Stimulated activated CD8-positive, alpha-beta memory T cell treated with anti-CD3 and anti-CD28 coated beads, Interleukin-15, amount 100 ng/mL, for 48 hours (primary cell): ENCODE measurements at places on chromosomes 12 and 14.

DNA sequence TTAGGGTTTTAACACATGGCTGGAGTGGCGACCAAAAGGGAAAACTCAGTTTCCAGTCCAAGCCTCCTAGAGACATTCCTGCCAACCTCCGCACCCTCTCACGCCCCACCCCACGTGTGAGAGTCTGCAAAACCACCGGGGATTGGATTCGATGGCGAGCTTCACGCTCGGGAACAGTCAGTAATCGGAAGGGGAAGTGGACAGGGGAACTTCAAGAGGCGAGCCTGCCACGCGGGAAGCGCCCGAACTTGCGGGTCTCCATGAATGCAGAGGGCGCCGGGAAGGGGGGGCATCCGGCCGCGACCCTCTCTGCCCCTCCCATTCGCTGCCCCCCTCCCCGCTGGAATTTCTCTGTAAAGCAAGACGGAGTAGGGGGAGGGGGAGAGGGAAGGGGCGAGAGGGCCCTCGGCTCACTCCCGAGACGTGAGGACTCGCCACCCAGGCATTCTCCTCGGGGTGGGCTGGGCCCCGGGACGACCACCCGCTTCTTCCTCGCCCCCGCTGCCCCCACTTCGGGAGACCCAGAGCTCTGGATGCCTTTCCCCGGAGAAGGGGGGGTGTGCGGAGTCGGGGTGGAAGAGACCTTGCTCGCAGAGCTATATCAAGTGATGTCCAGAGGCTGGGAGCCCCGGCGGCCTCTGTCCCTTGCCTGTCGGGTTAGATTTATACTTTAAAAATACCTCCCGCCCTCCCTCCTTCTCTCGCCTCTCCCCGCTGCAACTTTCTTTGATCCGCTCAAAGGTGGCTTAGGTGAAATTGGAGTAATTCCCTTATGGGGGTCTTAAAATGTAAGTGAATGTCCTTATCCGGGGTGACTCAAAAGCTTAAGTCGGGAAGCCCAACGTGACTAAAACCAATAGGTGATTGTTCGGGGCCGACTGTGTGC, 2.5 kb upstream of the CCND2 start:
- DNase-seq = no peak

GRCh38 chr12:28083840-28084678, 106.2 kb upstream of the CCDC91 start:
- DNase-seq = no peak

DNA sequence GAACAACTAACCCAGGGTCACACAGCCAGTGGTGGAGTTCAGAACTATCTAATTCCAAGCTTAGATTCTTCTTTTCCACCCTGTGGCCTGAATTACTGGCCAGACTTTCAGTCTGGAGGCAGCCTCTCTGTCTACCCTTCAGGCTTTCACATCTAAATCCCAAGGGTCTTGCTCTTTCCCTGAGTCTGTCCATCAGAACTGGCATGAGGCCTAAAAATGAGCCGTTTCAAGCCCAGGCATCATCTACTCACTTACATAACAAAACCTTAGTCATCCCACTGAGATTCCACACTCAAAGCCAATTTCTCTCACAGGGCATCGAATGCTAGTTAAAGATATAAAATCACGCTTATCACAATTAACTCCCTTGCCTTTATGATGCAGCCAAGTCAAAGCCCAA, 1.3 kb upstream of the PTGDR start:
- DNase-seq = no peak

DNA sequence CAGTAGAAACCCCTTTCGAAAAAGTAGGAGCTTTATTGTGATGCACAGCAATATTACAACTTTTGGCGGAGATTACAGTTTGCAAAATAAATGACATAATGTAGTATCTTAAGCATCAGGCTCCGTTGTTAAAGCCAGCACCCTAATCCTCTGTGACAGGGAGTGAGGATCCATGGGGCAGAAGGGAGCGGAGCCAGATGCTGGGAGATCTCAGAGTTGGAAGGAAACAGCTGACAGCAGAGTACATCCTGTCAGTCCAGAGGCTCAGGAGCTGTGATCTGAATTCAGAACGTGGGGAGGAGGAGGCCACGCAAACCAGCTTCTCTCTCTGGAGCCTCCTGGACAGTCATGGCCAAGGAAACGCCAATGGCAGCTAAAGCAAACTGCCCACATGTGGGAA, 55.7 kb downstream of the TMTC1 start:
- DNase-seq = no peak

GRCh38 chr14:51058382-51058781, 36.5 kb downstream of the TRIM9 start:
- DNase-seq = no peak

DNA sequence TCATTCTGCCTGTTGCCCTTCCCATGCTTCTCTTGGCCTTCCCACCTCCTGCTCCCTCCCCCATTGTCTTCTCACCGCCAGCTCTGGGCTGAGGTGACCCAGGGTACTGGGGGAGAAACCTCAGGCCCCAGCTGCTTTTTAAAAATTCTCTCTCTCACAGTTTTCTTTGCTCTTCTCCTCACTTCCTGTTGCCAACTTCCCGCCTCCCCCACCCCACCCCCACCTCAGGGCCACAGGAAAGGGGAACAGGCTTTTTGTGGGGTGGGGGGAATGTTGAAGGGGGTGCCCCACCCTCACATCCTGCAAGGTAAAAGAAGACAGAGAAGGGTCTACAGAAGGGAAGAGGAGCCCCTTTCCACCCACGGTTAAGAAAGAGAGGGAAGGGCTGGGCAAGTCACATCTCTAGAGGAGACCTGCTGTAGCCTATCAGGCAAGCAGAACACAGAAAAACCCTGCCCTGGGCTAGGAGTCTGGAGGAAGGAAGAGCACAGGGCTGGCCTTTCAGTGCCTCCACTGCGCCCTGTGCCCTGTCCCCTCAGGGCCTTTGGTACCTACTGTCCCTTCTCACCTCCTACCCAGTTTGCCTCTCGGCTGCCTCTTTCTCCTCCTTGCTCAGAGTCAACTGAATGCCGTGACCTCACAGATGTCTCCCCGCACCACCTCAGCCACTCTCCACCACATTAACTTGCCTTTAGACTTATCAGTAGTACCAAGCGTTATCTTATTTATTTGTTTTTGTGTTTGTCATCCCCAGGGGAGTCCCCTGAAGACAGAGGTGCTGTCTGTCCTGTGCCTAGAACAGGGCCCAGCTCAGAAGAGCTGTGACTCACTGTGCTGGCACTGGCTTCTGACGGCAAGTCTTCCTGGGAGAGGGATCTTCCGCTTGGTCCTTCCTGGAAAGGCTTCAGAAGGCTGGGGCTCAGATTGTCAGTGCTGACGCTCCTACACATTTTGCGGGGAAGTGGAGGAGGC, 1.7 kb downstream of the ARHGAP9 start:
- no peak for DNase-seq

GRCh38 chr12:113463746-113464451, 7.8 kb downstream of the LHX5 start:
- DNase-seq = no peak

- DNase-seq = no peak
Measured at GRCh38 chr12:63843254-63843720, 1.2 kb upstream of the SRGAP1 start.

DNA sequence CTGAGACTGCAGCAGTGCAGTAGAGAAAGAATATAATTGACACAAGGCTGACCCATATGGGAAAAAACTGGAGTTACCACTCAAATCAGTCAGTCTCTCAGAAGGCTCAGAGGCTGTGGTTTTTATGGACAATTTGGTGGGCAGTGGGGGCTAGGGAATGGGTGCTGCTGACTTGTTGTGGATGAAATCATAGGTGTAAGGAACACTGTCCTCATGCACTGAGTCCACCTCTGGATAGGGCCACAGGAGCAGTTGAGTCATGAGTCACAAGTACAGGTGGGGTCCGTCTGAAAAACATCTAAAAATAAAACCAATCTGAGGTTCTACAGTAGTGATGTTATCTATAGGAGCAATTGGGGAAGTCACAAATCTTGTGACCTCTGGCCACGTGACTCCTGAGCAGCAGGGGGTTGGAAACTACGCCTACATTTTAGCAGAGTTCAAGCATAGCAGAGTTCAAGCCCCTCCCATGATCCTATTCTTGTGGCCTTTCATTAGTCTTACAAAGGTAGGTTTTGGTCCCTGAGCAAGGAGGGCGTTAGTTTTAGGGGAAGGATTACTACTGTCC, 18.1 kb upstream of the SGPP1 start:
- DNase-seq = no peak

DNA sequence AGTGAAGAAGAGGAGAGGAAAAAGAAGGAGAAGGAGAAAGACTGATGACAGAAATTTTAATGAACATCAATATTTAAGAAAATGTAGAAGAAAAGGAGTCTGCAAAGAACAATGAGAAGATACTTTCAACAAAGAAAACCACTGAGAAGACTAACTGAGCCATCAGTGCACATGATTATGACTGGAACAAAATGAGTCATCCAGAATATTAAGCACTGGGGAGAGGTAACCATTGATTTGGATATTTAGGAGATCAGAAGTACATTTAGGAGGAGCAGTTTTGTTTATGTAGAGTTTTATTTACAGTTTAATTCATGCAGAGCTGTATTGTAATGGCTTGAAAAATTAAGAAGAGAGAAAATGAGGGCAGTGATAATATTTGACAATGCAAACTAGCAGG, 159.1 kb downstream of the C12orf50 start:
- DNase-seq = no peak

- DNase-seq = no peak
Measured at GRCh38 chr12:12392413-12392812, 35.5 kb downstream of the BORCS5 start.

- no peak for DNase-seq
Measured at GRCh38 chr12:20024194-20024593, 344.1 kb upstream of the PDE3A start.

DNA sequence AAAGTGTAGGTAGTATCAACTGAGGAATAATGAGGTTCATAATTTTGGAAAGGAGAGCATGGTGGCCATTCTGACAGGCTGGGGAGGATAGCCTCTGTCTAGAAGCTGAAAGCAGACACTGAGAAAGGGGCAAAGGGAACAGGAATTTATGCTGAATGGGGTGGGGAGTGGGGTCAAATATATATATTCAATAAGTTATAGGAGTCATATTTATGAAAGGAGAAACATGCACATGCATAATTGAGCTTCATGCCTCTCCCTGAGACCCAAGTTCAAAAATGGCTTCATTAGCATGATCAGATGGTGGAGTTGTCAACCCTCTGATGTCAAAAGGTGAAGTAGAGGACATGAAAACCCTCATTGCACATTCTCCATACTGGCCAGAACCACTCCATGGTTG, 33.9 kb upstream of the ARID2 start:
- no peak for DNase-seq

DNA sequence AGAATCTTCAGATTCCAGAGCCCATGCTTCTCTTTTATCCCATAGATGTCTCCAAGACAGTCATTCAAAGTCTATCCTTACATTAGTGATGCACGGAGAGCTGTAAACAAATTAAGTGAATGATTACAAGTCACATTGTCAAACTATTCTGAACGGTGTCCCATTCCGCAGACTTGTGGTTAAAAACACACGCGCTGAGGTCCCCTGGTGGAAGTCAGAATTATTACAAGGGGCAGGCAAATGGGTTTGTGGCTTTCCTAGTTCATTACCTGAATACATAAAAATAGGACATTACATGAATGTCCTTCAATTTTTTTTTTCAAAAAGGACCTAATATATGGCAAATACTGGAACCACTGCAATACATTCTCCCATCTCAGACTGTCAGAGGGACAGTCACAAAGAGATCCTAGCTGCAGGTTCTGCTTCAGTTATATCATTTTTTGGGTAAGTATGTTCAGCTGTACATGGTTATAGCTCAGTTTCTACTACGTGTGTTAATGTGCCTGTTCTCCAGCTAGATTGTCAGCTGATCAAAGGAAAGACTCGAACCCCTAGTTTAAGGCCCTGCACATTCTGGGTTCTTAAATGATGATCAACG, 53.1 kb upstream of the STON2 start:
- no peak for DNase-seq

DNA sequence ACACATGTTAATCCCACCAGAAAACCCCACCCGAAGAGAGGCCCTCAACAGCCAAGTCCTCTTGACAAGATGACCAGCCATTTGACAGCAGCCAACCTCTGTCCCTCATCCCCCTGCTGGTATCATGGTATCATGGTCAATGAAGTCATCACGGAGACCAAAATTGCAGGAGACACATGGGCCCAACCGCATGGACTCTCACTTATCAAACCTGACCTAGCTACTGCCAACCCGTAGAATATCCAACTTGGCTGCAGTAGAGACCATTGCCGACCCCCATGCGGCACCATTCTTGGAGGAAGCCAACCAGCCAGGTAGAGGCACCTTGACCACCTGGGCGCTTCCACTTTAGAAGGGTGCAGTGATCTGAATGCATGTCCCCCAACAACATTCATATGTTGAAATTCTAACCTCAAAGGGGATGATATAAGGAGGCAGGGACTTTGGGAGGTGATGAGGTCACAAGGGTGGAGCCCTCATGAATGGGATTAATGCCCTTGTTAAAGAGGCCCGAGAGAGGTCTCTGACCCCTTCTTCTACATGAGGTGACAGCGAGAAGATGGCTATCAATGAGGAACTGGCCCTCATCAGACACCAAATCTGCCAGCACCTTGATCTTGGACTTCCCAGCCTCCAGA, 33.3 kb downstream of the DIO3 start:
- no peak for DNase-seq

DNA sequence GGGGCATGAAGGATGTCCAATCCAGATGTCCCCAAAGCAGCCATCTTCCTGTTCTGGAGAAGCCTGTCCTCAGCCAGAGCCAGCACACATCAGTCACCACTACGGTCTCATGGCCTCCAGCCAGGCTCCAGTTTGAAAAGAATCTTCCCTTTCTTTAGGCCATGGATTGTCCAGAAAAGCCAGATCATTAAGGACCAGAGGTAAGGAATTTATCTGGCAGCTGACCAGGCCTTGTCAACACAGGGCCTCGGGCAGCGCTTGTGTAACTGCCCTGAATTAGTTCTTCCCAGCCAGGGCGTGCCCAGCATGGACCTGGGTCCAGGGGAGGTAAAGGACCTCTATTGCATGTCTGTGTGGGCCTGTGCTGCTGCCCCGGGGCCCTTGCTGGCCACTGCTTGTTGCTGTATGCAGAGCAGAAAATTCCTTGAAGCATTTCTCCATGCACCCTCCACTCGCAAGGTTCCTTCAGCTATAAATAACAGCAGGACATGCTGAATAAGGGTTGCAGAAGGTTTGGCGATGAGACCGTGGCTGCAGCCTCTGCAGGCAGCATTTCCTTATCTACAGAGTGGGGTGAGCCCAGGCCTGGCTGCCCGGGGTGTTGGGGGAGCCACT, 21.7 kb upstream of the VPS37B start:
- DNase-seq = no peak

GRCh38 chr12:770479-770878, 18.1 kb downstream of the WNK1 start:
- no peak for DNase-seq

DNA sequence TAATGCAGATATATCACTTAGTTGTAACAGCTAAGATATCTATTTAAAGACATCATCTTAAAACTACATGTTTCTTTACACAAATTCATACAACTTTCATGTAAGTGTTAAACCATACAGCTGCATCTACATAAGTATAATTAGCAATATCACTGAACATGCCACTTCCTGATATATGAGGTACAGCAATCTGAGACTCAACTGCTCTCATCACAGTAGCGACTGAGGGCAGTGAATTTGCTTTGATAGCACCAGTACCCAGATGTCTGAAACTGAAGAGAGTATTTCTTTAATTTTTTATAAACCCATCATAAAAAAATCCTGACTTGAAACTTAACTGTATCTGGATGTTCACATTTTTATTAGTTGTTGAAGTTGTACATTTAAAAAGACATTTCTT, 34.7 kb upstream of the NUAK1 start:
- no peak for DNase-seq

GRCh38 chr12:124039276-124039675, 66.3 kb downstream of the ZNF664 start:
- DNase-seq = no peak
